ENCODE measurements at places on chromosomes 2 and 18.

GRCh38 chr2:50875561-50875960 is 156.4 kb downstream of the NRXN1 start:
- no peak for DNase-seq

DNA sequence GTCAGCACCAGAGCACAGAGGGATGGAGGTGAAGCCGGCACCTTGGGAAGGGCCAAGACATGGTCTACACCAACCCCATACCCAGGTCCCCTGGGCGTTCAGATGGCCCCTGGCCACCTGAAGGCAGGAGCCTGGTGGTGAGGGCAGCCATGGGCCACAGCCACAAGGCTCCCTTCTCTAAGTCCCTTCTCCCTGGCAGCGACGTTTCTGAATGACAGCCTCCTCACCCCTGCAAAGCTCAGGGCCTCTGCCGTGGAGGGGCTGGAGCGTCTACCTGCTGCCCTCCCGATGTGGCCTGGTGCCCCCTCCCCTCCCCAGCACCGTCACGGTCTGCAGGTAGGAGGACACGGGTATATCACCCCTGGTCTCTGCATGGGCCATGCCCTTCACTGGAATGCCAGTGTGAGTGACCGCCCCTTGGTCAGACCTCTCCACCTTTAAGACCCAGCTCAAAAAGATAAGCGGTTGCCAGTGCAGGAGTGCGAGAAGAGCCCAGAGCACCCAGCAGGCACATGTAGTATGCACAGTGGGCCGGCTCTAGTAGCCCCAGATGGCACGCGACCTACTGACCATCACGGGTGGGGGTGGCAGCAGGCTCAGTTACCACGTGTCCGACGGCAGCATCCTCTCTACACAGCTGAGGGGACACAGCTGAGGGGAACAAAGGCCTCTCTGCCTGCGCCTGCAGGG is 46.6 kb downstream of the HS6ST1 start:
- DNase-seq = no peak

DNA sequence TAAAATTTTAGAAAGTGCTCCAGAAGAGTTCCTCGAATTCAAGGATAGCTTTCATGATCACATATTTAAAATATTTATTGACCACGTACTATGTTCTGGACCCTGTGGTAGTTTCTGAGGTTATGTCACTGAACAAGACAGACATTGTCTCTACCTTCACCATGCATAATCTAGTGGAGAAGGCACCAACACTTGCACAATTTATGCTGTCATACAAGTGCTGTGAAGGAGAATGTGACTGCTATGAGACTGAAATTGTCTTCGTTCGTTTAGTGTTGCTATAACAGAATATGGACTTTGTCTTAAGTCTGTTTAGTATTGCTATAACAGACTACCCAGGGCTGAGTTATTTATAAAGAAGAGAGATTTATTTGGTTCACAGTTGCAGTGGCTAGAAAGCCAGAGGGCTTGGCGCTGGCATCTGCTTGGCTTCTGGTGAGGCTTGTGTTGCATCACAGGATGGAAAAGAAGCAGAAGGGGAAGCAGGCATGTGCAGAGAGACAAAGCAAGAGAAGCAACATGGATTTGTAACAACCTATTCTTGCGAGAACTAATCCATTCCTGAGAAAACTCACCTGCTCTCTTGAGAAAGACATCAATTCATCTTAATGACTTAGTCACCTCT is 50.0 kb upstream of the RFX8 start:
- DNase-seq = no peak

GRCh38 chr2:218501665-218502064 is 66.5 kb downstream of the USP37 start:
- no peak for DNase-seq

- no peak for DNase-seq
Observed at GRCh38 chr2:118371515-118371914, 283.2 kb downstream of the INSIG2 start.

GRCh38 chr18:68840554-68841263 is 42.8 kb downstream of the CCDC102B start:
- DNase-seq = no peak

DNA sequence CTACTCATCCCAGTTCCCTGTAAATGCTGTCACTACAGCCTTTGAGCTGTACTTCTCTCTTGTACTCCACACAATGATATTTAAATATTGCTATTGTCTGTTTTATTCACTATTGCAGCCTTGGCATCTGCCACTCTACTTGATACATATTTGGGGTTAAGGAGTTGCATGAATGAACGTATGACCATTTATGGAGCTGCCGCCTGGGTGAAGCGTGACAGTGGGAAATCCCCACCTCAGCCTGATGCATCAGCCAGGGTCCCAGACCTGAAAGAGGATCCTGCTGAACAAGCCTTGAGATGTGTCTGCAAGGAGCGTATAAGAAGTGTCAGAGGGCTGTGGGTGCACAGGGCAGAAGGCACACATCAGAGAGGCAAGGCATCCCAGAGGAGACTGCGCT is 39.1 kb downstream of the MRPL35 start:
- no peak for DNase-seq

- DNase-seq = no peak
Observed at GRCh38 chr2:46530639-46531038, 51.3 kb downstream of the TMEM247 start.

DNA sequence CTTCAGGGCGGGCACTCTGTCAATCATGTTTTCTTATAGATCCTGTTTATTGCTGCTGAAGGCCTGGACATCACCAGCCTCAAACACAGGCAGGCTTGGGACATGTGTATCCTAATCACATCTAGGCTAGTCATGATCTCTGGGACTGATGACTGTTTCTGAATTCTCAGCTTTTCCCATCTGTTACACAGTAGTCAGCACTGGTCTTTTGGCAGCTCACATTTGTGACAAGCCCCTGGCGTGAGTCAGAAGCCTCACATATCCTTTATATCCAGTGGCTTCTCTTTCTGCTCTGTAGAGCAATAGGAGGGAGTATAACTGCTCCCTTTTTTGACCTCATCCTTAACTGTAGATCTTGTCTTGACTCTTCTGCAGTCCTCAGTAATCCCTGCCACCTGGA is 4.5 kb downstream of the SEMA4F start:
- no peak for DNase-seq

DNA sequence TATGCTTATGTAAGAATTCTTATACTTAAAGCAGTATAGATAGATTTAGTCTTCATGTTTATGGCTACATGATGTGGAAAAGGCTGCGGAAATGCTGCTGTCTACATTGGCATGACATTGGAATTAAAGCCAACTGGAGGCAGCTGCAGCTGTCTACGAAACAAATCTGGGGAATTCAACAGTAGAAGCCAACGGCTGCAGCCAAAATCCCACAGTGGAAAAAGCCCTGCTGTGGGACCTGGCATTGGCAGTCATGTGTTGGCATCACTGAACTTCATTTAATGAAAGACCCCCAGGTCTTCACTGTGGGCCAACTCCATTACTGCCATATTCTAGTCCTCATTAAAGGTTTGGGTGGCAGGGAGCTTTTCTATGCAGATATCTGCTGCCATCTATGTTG is 223.6 kb downstream of the SLC8A1 start:
- no peak for DNase-seq

DNA sequence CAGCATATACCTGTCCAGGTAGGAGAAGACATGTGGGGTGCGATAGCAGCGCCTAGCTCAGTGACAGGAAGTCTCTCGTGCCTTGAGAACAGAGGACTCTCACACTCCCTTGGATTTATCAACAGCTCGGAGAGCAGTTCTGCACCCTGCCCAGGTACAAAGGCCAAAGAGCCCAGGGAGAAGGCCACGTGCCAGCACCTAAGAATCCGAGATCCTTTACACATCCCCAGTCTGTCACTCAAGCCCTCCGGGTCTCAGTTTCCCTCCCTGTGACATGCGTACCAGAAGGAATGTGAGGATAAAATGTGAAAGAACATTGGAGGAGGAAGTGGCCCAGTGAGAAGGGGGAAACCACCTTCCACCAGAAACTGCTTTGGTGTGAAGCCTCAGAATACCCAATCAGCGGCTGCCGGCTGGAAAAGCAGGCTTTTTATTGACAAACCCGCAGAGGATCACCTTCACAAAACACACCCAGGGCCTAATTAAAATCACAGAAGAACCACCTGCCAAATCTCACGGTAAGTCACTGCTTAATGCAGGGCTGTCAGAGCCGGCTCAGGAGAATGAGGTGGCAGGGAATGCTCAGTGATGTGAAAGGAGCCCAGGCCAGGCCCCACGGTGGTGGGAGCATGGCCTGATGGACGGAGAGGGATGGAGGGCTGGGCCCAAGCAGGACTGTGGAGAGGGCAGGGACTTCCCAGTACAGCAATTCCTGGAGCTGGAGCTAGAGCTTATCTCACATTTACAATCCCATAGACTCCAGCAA is 66.3 kb downstream of the MYO5B start:
- no peak for DNase-seq

DNA sequence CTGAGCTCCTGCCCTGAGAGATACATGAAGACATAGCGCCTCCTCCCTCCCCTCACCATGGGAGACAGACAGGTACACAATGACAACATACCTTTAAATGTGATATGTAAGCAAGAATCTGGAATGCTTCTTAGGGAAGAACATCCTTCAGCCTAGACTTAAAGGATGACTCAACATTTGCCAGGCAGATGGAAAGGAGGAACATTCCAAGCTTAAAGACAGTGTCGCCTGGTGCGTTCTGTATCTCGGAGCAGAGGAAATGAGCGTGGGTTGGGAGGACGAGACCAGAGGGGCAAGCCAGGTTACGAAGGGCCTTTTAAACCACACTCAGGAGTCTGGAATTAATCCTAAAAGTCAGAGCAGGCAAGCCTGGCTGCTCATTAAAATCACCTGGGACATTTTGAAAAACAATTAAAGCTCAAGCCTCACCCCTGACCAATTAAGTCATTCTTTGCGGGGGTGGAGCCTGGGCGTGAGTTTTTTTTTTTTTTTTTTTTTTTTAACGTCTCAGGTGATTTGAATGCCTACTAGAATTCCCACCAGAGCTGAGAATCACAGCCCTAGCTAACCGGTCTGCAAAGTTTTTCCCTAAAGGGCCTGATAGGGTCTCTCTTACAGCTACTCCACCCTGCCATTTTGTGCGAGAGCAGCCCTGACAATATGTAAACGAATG is 131.2 kb upstream of the SEC11C start:
- no peak for DNase-seq

- no peak for DNase-seq
Observed at GRCh38 chr2:5695654-5696403, 3.6 kb downstream of the SOX11 start.

DNA sequence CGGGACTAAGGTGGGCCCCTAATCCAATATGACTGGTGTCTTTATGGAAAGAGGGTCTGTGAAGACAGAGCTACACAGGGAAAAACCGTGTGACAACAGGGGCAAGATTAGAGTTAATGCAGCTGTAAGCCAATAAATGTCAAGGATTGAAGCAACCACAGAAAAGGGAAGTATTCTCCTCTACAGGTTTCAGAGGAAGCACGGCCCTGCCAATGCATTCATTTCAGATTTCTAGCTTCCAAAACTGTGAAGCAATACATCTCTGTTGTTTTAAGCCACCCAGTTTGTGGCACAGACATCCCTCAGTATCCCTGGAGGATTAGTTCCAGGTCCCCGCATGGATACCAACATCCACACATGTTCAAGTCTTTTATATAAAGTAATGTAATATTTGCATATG is 48.8 kb downstream of the SPP2 start:
- no peak for DNase-seq

GRCh38 chr18:79948719-79949411 is 2.6 kb downstream of the SLC66A2 start:
- no peak for DNase-seq

DNA sequence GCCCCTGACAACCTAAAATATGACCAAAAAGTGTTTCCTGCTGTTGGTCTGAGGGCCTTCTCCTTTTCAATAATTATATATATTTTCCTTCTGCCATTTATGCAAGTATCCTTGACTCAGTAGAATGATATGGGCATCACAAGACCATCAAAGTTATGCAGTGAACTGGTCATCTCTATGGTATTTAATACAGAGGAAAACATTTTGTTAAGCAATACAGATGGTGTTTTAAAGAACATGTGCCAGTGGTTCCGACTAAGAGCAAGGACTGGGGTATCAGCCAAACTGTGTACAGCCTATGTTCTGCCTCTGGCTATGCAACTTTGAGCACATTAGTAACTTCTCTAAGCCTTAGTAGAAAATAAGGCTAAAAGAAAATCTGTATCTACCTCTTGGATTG is 179.0 kb downstream of the TRABD2A start:
- no peak for DNase-seq

GRCh38 chr2:67486041-67486796 is 89.1 kb downstream of the ETAA1 start:
- DNase-seq = no peak
